Activated CD8-positive, alpha-beta T cell treated with anti-CD3 and anti-CD28 coated beads, Interleukin-2, amount 10 ng/mL, durations not matched to agents 7 days and 5 days (primary cell): ENCODE measurements at places on chromosomes 1 and 21.

DNA sequence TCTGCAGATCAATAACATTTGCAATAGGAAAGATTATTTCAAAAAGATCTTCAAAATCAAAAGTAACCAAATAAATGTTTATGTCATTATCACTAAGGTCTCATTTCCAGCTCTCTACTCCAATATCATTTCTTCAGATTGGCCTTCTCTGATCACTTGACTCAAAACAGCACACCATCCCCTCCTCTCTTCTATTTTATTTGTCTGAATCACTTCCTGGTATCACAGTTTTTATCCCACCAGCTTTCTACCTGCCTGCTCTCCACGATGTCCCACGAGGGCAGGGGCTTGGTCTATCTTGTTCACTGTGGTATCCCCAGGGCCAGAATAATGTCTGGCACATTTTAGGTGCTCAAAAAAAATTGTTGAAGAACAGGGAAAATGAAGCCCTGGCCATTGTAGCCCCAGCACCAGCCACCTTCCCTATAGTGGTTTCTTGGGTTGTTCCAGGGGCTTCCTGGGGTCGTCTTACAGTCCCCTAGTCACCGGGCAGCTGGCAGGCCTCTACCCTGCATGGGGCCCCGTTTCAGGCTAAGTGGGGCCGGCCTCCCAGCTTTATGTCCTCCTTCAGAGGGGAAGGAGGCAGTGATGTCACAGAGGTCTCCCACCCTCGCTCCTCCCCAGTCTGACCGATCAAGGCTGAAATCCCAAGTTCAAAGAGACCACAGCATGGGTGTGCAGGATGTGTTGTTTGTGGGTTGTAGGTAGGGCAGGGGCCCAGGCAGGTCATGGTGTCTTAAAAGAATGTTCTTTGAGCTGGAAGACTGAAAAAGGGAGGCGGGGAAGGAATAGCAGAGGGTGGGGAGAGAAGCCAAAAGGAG, 3.5 kb upstream of the PADI1 start:
- H3K4me3 ChIP-seq: peak overlapping the region; percentile 12
- DNase-seq: peak; percentile 72
- peaks cover 49% of the 10 kb centered on the region for H3K4me1 ChIP-seq
- H3K36me3 ChIP-seq: no peaks in the 10 kb centered on the region

- no peak overlapping the region for H3K27ac ChIP-seq
- H3K36me3 ChIP-seq: no peaks in the 10 kb centered on the region
- no peak overlapping the region for H3K4me3 ChIP-seq
- no peak for DNase-seq
- H3K27me3 ChIP-seq: peaks cover 74% of the 10 kb centered on the region
- H3K4me1 ChIP-seq: peaks cover 6% of the 10 kb centered on the region
These were observed 18.0 kb downstream of the SERTAD4 start for GRCh38 chr1:210250665-210250997.

GRCh38 chr1:210800756-210801155, 333.2 kb downstream of the KCNH1 start:
- no peak overlapping the region for H3K27ac ChIP-seq
- peaks cover 7% of the 10 kb centered on the region for H3K27me3 ChIP-seq
- no peaks in the 10 kb centered on the region for H3K36me3 ChIP-seq

- peaks cover 29% of the 10 kb centered on the region for H3K4me1 ChIP-seq
- no peak for DNase-seq
These were observed 53.4 kb upstream of the RPL11 start for GRCh38 chr1:23638188-23638619.

DNA sequence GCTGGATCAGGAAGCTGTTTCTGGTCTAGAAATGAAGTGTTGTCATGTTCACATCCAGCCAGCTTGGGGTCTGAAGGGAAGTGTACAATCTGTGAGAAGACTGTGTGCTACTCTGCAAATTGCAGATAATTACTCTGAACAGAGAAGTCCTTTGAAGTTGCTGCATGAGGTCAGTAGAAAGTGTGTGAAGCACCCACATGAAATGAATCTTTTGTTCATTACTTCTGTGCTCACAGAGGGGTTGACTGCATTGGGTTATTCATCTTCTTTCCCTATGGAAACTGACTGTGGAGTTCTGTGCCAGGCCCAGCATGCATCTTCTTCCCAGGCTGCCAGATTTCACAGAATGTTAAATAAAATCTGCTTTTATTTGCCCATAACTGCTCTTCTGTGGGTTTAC, 47.1 kb downstream of the CTH start:
- no peak overlapping the region for H3K27ac ChIP-seq
- no peak for DNase-seq
- H3K36me3 ChIP-seq: no peaks in the 10 kb centered on the region
- no peaks in the 10 kb centered on the region for H3K4me1 ChIP-seq

- peaks cover 12% of the 10 kb centered on the region for H3K4me1 ChIP-seq
- H3K4me3 ChIP-seq: no peak overlapping the region
- H3K27me3 ChIP-seq: peaks cover 8% of the 10 kb centered on the region
These were observed 17.6 kb downstream of the CRB1 start for GRCh38 chr1:197285526-197286205.

DNA sequence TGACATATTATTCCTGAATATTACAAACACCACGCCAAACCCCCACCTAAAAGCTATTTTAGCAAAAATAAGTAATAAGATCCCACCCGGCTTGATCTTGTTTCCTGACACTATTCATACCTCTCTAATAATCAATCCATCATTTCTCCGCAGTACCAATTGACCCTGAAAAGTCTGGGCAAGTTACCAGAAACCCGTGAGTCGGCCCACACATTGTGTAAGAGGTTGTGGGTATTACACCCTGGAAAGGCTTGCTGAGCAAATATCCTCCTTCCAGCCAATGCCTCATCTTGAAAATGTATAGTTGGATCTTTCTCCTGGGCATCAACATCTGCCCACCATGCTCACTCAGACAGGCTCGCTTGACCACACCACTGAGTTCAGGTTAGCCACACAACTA, 451.0 kb downstream of the TTLL7 start:
- no peak overlapping the region for H3K27ac ChIP-seq
- H3K4me3 ChIP-seq: no peak overlapping the region
- H3K27me3 ChIP-seq: no peaks in the 10 kb centered on the region

- H3K4me3 ChIP-seq: no peak overlapping the region
- peaks cover 4% of the 10 kb centered on the region for H3K4me1 ChIP-seq
- H3K36me3 ChIP-seq: no peaks in the 10 kb centered on the region
- no peak overlapping the region for H3K27ac ChIP-seq
- peaks cover 15% of the 10 kb centered on the region for H3K27me3 ChIP-seq
These were observed 57.6 kb downstream of the ABCA4 start for GRCh38 chr1:94063379-94063778.

GRCh38 chr1:58220836-58221472, 325.6 kb downstream of the OMA1 start:
- no peak overlapping the region for H3K4me3 ChIP-seq
- no peaks in the 10 kb centered on the region for H3K4me1 ChIP-seq
- no peaks in the 10 kb centered on the region for H3K36me3 ChIP-seq
- no peak for DNase-seq
- no peaks in the 10 kb centered on the region for H3K27me3 ChIP-seq
- H3K27ac ChIP-seq: no peak overlapping the region
